ENCODE measurements at places on chromosomes 11 and 22.
A peak's percentile ranks its signal among the peaks of the same experiment; 100 is the strongest.

DNA sequence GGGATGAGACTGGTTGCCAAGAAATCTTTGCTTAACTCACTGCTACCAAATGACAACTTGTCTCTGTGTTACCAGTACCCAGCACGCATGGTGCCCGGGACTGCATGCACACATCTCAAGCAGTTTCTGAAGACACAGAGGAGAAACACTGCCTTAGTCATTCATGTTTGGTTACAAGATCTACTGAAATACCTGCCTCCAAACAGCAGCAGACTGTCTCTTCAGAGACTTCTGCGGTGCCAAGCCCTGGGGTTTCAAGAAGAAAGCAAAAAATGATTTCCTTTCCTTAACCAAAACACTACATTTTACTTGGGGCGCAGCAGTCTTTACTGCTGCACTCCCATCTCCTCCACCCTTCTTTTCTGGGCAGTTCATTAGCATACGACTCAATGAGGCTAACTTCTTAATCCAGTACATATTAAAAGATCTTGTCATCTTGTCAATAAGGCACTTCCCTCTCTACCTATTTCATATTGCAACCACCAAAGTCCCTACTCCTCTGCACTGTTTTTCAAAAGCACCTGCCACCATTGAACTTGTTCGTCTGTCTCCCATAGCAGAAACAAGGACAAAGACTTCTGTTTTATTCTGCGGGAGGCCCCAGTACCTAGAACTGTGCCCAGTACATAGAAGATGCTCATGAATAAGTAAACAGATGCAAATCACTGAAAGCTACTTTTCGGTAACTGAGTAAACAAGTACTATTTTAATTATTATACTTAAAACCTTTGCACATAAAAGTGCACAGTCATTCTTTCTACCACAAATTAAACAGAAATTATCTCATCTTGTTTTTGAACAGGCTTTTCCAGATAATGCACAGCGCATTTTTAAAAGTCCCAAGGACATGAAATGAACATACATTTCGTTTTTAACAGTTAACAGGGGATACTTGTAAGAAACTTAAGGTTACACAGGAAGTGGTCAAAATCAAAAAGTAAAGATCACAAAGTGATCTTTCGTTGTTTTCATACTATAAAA is 4.0 kb downstream of the NAP1L4 start:
- DNase-seq, result no peak

DNA sequence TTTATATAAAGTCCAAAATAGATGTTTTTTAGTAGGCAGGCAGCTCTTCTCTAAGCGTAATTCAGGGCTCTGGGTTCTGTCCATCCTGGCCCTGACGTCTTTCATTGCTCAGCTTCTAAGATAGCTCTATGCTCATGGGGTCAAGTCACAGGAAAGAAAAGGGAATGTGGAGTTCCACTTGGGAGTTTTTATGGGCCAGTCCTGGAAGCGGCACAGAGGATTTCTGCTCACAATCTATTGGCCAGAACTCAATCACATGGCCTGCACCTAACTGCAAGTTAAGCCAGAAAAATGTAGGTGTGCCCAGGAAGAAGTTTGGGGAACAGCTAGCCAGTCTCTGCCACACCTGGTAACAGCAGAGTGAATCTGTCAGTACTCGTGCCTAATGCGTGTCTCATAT is 7.4 kb upstream of the ZBTB16 start:
- DNase-seq, result no peak

DNA sequence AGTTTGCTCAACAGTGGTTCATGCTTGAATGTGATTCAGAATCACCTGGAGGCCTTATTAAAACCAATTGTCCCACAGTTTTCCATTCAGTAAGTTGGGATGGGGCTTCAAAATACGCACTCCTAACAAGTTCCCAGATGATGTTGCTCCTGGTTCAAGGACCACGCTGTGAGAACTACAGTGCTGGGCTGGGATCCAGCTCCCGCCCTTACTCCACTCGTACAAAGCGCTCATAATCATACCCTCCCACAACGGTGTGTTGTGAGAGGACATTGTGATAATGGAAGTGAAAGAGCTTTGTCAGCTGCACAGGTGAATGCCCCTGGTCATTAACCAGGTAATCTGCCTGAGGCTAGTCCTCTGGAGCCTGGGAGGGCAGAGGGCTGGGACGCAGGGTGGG is 1.3 kb upstream of the CD82 start:
- no peak for DNase-seq

DNA sequence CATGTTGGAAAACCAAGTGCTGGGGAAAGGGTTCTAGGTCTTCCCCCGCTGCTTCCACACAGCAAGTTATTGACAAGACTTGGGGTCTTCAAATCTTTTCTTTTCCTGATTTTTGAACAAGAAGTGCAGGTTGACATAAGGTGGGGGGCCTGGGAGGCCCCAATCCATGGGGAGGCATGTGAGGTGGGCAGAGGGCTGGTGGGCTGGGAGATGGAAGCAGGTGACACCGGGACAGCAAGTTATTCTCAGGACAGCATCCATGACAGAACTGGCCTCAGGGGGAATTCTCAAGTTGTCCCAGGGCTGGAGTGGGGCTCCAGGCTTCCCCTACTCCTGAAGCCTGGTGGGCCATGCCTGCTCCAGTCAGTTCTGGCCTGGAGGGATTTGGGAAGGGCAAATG is 5.5 kb downstream of the FGF19 start:
- DNase-seq, result no peak

GRCh38 chr11:31529701-31530100 is 20.1 kb downstream of the ELP4 start:
- no peak for DNase-seq

- no peak for DNase-seq
Observed at GRCh38 chr22:21579474-21579851, 11.9 kb downstream of the UBE2L3 start.

- DNase-seq, result no peak
Observed at GRCh38 chr11:132559331-132560036, 972.8 kb downstream of the OPCML start.

- peak; percentile 82 for DNase-seq
Observed at GRCh38 chr11:76807206-76807875, 24.2 kb downstream of the TSKU start.

GRCh38 chr11:3632070-3632660 is 9.6 kb downstream of the ART5 start:
- DNase-seq, result no peak

DNA sequence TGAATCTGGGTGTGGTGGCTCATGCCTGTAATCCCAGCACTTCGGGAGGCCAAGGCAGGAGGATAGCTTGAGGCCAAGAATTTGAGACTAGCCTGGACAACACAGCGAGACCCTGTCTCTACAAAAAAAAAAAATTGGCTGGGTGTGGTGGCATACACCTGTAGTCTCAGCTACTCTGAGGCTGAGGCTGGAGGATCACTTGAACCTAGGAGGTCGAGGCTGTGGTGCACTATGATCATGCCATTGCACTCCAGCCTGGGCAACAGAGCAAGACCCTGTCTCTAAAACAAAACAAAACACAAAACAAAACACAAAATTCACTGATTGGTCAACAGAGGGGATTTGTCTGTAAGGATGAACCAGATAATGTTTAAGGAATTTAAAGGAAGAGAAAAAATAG is 113.7 kb downstream of the STIM1 start:
- no peak for DNase-seq

DNA sequence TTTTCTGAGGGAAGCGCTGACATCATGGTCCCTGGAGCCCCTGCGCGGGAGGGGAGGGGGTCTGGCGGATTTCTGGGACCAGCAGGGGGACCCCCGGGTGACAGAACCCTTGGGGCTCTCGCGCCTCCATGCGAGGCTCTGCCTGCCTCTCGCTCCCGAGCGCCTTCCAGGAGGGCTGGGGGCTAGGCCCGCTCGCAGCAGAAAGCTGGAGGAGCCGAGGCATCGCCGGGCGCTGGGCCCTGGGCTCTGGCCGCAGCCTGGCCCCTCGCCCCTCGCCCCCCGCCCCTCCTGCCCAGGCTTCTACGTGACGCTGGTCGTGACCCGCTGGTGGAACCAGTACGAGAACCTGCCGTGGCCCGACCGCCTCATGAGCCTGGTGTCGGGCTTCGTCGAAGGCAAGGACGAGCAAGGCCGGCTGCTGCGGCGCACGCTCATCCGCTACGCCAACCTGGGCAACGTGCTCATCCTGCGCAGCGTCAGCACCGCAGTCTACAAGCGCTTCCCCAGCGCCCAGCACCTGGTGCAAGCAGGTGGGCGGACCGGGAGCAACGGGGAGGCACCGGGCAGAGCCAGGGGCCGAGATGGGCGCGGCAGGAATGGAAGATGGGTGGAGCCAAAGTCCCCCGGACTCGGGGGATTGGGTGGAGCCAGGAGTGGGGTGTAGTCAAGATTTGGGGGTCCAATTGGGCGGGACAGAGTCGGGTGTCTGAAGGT is 5.4 kb downstream of the BEST1 start:
- DNase-seq, result no peak

Data from LoVo (cell line).